ENCODE measurements at places on chromosomes 4 and X.

GRCh38 chr4:5462896-5463295 lies 245.5 kb downstream of the EVC2 start:
- H3K4me1 ChIP-seq = no peaks in the 10 kb centered on the region
- no peak for DNase-seq
- no peak overlapping the region for H3K4me3 ChIP-seq
- no peaks in the 10 kb centered on the region for H3K36me3 ChIP-seq
- no peak overlapping the region for H3K27ac ChIP-seq

DNA sequence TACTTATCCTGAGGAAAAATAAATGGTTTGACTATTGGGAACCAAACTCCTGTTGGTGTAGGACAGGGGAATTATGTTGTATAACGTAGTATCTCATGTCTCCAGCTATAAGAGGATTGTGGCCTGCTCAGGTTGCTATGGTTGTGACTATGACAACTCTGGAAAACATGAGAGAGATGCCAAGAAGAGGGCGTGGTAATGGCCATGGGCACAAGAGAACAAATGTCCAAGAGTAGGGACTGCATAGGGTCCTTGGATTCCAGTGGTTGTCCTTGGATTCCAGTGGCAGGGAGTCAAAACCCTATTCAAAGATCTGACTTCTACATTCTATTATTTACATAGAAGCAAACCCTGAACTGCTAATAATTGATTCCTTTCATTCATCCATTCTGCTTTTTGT lies 6.8 kb upstream of the MOB1B start:
- DNase-seq = no peak
- no peak overlapping the region for H3K4me3 ChIP-seq
- no peaks in the 10 kb centered on the region for H3K27me3 ChIP-seq
- no peaks in the 10 kb centered on the region for H3K4me1 ChIP-seq
- no peak overlapping the region for H3K27ac ChIP-seq

DNA sequence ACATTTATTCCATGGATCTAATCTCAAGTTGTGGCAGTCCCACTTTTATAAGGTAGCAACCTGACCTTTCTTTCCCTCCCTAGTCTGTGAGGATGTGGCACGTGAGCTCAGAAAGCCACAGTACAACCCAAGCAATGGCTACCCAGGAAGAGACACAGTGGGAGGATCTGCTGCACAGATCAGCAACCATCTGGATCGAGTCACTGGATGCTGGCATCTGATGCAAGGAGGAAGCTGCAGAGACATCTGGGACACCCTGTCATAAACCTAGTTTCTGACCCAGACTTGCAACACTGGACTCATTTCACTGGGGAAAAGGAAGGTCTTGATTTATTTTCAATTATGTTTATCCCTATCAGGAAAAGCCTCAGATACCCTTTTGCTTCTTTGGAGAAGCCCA lies 327.1 kb downstream of the PAPSS1 start:
- no peak overlapping the region for H3K27ac ChIP-seq
- H3K4me1 ChIP-seq = no peaks in the 10 kb centered on the region
- no peak for DNase-seq
- H3K4me3 ChIP-seq = no peak overlapping the region

- no peaks in the 10 kb centered on the region for H3K36me3 ChIP-seq
- no peaks in the 10 kb centered on the region for H3K4me1 ChIP-seq
- no peak overlapping the region for H3K27ac ChIP-seq
- H3K27me3 ChIP-seq = peaks cover 1% of the 10 kb centered on the region
- no peak overlapping the region for H3K4me3 ChIP-seq
These were observed 138.4 kb upstream of the ARX start for GRCh38 chrX:25154168-25154567.

DNA sequence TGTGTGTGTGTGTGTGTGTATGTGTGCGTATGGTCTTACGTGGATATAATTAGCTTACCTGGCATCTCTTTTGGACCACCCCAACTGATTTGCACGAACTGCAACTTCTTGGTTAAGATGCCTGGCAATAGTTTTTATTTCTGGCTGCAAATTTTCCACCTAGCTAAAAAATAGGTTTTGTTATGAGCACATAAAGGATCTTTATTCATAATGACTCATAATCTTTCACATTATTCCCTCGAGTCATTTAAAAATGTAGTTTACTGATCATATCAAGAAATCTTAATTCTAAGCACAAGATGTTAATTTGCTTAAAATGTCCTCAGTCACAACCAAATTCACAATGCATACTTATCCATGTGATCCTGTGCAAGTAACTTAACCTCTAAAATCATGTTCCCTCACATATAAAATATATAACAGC lies 1.5 kb downstream of the COX18 start:
- peaks cover 23% of the 10 kb centered on the region for H3K36me3 ChIP-seq
- peak overlapping the region; percentile 98 for H3K27ac ChIP-seq
- peaks cover 45% of the 10 kb centered on the region for H3K4me1 ChIP-seq
- peak; percentile 52 for DNase-seq
- peak overlapping the region; percentile 82 for H3K4me3 ChIP-seq

GRCh38 chr4:37687194-37687562 lies 1.0 kb upstream of the RELL1 start:
- H3K4me3 ChIP-seq = peak overlapping the region; percentile 80
- no peaks in the 10 kb centered on the region for H3K27me3 ChIP-seq
- peaks cover 16% of the 10 kb centered on the region for H3K36me3 ChIP-seq

- peaks cover 8% of the 10 kb centered on the region for H3K27me3 ChIP-seq
- no peaks in the 10 kb centered on the region for H3K4me1 ChIP-seq
- no peaks in the 10 kb centered on the region for H3K36me3 ChIP-seq
- no peak overlapping the region for H3K27ac ChIP-seq
- H3K4me3 ChIP-seq = no peak overlapping the region
These were observed 116.9 kb upstream of the GALNT7 start for GRCh38 chr4:173051716-173052115.

DNA sequence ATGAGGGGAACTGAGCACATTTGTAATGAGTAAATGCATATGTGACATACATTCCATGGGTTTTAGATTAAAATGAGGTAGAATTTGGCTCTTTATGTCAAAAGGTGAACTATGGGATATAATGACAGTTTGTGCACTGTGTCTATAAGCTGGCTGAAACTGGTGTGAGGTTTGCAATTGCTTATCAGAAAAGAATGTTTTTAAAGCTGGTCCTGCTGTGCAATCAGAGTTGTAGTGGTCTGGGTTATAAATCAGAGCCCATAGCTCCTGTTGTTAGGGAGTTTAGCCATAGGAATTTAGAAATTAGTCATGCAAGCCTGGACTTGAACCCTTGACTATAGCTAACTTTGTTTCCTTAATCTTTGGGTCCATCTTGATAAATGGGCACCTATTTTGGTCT lies 23.1 kb upstream of the GATB start:
- no peak for DNase-seq
- no peaks in the 10 kb centered on the region for H3K27me3 ChIP-seq
- H3K4me1 ChIP-seq = peaks cover 5% of the 10 kb centered on the region
- no peak overlapping the region for H3K4me3 ChIP-seq
- no peaks in the 10 kb centered on the region for H3K36me3 ChIP-seq

GRCh38 chr4:80257851-80258250 lies 8.6 kb upstream of the FGF5 start:
- DNase-seq = no peak
- peaks cover 13% of the 10 kb centered on the region for H3K27me3 ChIP-seq
- H3K36me3 ChIP-seq = no peaks in the 10 kb centered on the region
- H3K27ac ChIP-seq = no peak overlapping the region

- H3K36me3 ChIP-seq = no peaks in the 10 kb centered on the region
- DNase-seq = no peak
- H3K27ac ChIP-seq = no peak overlapping the region
- no peaks in the 10 kb centered on the region for H3K27me3 ChIP-seq
These were observed 111.9 kb downstream of the MAPK10 start for GRCh38 chr4:86247906-86248305.

GRCh38 chr4:93870876-93871458 lies 42.4 kb downstream of the ATOH1 start:
- H3K27ac ChIP-seq = no peak overlapping the region
- H3K27me3 ChIP-seq = no peaks in the 10 kb centered on the region
- DNase-seq = no peak

GRCh38 chrX:6981718-6982406 lies 165.7 kb upstream of the STS start:
- no peak overlapping the region for H3K4me3 ChIP-seq
- H3K36me3 ChIP-seq = no peaks in the 10 kb centered on the region
- no peak for DNase-seq
- H3K4me1 ChIP-seq = no peaks in the 10 kb centered on the region

- peaks cover 6% of the 10 kb centered on the region for H3K36me3 ChIP-seq
- H3K27ac ChIP-seq = no peak overlapping the region
- H3K4me1 ChIP-seq = peaks cover 9% of the 10 kb centered on the region
These were observed 19.3 kb upstream of the RPL34 start for GRCh38 chr4:108601106-108601505.

DNA sequence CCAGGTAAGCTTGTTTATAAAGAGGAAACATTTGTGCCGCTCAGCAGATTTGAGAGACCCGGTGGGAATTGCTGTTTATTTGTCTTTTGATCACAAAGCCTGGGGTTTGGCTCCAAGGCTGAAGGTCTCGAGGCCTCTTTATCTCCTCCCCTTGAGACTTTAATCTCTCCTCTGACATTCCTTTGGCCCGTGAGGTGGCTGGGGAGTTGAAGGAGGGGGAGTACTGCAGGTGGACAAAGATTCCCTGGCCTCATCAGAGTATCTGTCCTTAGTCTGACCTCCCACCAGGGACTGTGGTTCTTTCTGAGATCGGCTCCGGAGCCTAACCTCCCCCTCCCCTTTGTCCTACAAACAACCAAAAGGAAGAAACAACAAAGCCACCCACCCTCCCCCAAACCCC lies 216.5 kb downstream of the MID1IP1 start:
- no peak overlapping the region for H3K27ac ChIP-seq
- no peak overlapping the region for H3K4me3 ChIP-seq
- no peaks in the 10 kb centered on the region for H3K4me1 ChIP-seq
- DNase-seq = no peak
- H3K27me3 ChIP-seq = no peaks in the 10 kb centered on the region

DNA sequence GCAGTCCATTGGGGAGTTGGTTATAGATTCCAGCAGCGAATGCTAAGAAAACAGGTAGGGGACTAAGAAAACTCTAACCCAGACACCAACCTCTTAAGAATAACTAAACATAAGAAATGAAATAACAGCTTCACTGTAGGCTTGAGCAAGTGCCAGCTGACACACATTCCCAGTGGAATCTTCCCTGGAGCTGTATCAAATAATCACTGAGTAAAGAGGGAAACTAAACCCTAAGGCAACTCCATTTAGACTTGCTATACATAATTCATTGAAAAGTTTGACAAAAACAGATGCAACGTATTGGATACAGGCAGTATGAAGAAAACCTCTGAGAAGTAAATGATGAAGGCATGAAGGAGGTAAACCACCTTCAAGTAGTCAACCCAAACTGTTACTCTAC lies 293.5 kb downstream of the OPHN1 start:
- no peak overlapping the region for H3K4me3 ChIP-seq
- H3K27me3 ChIP-seq = no peaks in the 10 kb centered on the region
- no peaks in the 10 kb centered on the region for H3K36me3 ChIP-seq
- H3K27ac ChIP-seq = no peak overlapping the region

GRCh38 chr4:1863297-1864033 lies 7.5 kb upstream of the LETM1 start:
- peak overlapping the region; percentile 61 for H3K27ac ChIP-seq
- no peaks in the 10 kb centered on the region for H3K36me3 ChIP-seq
- peak overlapping the region; percentile 73 for H3K4me3 ChIP-seq

DNA sequence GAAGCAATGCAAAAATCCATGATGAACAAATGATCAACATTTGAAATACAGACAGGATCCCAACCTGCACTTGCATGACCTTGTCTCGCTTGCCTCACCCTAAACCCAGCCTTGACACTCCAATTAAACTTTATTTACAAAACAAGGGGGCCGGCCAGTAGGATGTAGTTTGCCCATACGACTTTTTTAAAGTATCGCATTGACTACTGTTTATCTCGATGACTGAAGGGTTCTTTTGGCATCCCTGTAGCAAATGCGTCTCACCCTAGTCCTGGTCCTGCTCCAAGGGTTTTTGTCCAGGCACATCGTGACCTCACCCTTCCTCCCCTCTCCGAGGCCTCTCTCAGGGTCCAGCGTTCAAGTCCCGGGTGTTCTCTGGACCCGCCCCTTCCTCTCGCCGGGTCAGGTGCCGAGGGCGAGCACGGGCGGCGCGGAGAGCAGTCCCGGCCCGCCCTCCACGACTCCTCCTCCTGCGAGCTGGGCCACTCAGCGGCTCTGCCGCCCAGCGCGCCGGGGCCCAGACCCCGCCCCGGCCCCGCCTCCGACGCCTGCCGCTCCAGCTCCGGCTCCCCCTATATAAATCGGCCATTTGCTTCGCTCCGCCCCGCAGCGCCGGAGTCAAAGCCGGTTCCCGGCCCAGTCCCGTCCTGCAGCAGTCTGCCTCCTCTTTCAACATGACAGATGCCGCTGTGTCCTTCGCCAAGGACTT lies at the start of gene SLC25A5:
Gene SLC25A5 (plus strand): TSS at position 603 of the 709 bp plus-strand sequence. CDS start 72 bp downstream, at position 675.
- peak within 1 kb of the TSS; percentile 91 for H3K27ac ChIP-seq
- peaks cover 24% of the 10 kb centered on the region for H3K36me3 ChIP-seq
- no peaks in the 10 kb centered on the region for H3K27me3 ChIP-seq
- peak; percentile 83 for DNase-seq
- H3K4me1 ChIP-seq = peaks cover 12% of the 10 kb centered on the region

- no peaks in the 10 kb centered on the region for H3K36me3 ChIP-seq
- H3K4me3 ChIP-seq = no peak overlapping the region
- no peaks in the 10 kb centered on the region for H3K27me3 ChIP-seq
- DNase-seq = peak; percentile 32
- peaks cover 8% of the 10 kb centered on the region for H3K4me1 ChIP-seq
These were observed 151.3 kb upstream of the KCNIP4 start for GRCh38 chr4:22099896-22100295.

DNA sequence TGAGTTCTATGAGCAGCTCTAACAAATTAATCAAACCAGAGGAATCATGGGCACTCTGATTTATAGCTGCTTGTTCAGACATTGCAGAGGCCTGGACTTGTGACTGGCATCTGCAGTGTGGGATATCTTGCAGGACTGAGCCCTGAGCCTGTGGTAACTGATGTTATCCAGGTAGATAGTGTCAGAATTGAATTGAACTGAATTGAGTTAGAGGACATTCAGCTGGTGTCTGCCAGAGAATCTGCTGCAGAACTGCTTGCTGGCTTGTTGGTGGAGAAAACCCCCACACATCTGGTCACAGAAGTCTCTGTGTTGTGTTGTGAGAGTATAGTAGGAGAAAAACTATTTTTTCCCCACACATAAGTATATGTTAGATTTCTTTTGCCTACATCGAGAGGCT lies 42.2 kb downstream of the SMIM20 start:
- H3K27ac ChIP-seq = no peak overlapping the region
- peaks cover 2% of the 10 kb centered on the region for H3K4me1 ChIP-seq
- no peak overlapping the region for H3K4me3 ChIP-seq
- no peaks in the 10 kb centered on the region for H3K36me3 ChIP-seq
- DNase-seq = no peak
- peaks cover 8% of the 10 kb centered on the region for H3K27me3 ChIP-seq

DNA sequence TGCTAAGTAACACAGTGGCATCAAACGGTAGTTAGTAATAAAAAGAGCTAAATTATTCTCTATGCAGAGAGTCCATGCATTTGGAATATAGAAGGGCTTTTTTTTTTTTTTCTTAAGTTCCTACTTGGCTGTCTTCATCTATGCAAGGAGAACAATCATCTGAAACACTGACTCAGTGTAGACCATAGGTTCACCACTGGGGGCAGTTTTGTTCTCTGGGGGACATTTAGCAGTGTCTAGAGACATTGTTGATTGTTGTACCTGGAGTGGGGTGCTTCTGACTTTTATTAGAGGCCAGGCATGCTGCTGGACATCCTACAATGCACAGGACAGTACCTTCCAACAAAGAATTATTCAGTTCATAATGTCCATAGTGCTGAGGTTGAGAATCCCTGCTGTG lies 41.2 kb downstream of the TMA16 start:
- peaks cover 13% of the 10 kb centered on the region for H3K36me3 ChIP-seq
- H3K4me1 ChIP-seq = no peaks in the 10 kb centered on the region
- H3K27ac ChIP-seq = no peak overlapping the region
- no peak for DNase-seq

GRCh38 chr4:119233750-119234149 lies 21.2 kb downstream of the USP53 start:
- DNase-seq = peak; percentile 42
- peak overlapping the region; percentile 26 for H3K4me3 ChIP-seq
- H3K27ac ChIP-seq = peak overlapping the region; percentile 89

All from activated CD8-positive, alpha-beta T cell treated with anti-CD3 and anti-CD28 coated beads for 36 hours (primary cell).